ENCODE measurements at places on chromosomes 5 and 9.

- no peak for DNase-seq
These were observed 1.3 kb upstream of the FST start for GRCh38 chr5:53479045-53479589.

GRCh38 chr9:125885405-125886034 is 138.3 kb downstream of the PBX3 start:
- DNase-seq, result no peak

DNA sequence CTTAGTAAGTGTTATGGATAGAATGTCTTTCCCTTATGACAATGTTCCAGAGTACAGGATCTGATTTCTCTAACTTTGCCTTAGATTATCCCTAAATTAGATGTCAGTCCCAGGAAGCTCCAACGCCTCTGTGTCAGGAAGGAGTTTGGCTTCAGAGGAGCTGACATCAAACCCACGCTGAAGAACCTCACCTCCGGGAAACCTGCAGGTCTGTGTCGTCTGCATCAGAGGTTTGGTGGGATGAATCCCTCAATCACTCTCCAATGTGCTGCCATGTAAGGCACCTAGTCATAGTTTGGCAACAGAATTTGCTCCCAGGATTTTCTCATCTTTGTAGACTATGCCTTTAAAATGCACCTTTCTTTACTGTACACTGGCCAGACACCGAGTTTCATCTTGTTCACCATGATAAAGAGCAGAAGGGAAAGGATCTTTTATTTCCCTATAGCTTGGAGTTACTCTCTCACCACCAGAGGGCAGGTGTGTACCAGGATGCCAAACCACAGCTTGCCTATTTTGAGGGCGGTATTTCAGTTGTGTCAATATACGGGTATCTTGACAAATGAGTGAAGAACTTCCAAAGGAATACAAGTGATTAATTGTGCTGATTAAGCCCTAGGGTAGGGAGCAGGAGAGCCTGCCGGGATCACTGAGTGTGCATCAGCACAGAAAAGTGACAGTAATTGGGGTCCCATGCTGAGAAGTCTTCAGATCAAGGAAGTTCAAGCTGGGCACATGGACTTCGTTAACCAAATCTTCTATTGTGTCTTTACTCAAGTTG is 23.4 kb downstream of the MINAR2 start:
- no peak for DNase-seq

DNA sequence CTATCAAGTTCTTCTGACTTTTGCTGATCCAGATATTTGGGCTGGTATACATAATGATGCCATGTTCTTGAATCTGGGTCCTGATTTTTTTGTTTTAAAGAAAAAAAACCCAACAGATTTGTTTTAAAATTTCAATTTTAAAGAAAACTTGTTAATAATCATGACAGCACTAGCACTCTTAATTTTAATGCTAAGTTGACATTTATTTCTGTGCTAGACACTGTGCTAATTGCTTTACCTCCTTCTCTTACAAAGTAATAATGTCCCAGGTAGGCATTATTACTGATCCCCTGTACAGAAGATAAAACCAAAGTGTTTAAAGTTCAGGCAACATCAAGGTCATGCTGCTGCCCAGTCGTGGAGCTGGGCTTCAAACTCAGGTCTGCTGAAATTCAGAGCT is 101.9 kb downstream of the ZNF608 start:
- no peak for DNase-seq

Data from activated CD8-positive, alpha-beta memory T cell treated with anti-CD3 and anti-CD28 coated beads for 48 hours (primary cell).